Activated naive CD8-positive, alpha-beta T cell treated with anti-CD3 and anti-CD28 coated beads, Interleukin-2, amount 10 ng/mL, durations not matched to agents 7 days and 5 days (primary cell): ENCODE measurements at places on chromosomes 12 and 14.

GRCh38 chr12:124032265-124032886, 59.4 kb downstream of the ZNF664 start:
- H3K27ac ChIP-seq: no peak overlapping the region
- peaks cover 7% of the 10 kb centered on the region for H3K4me1 ChIP-seq
- no peaks in the 10 kb centered on the region for H3K36me3 ChIP-seq
- H3K4me3 ChIP-seq: no peak overlapping the region

DNA sequence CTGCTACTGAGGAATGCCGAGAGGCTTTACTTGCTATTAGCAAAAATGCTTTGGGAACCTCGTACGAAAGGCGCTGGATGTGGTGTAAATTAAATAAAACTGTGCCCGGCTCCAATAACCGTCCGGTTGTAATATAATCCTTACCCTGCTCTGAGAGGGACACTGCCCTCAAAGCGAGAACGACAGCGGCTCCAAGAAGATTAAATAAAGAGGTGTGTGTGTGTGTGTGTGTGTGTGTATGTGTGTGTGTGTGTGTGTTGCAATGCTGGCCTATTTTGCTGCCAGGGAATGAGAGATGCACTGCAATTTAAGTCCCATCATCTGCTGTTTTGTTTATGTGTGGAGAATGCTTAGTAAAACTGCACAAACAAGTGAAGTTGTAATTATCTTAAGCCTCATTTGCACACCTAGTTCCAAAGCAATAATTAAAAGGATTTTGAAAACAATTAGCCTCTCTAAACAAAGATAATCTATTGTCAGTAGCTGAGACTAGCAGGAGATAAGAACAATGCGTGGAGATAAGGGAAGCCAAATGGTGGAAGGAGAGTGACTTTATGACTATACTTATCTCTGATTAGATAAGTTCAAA, 1.2 kb upstream of the SIX1 start:
- no peak overlapping the region for H3K4me3 ChIP-seq
- no peaks in the 10 kb centered on the region for H3K36me3 ChIP-seq
- DNase-seq: no peak
- H3K27me3 ChIP-seq: peaks cover 95% of the 10 kb centered on the region
- no peak overlapping the region for H3K27ac ChIP-seq

DNA sequence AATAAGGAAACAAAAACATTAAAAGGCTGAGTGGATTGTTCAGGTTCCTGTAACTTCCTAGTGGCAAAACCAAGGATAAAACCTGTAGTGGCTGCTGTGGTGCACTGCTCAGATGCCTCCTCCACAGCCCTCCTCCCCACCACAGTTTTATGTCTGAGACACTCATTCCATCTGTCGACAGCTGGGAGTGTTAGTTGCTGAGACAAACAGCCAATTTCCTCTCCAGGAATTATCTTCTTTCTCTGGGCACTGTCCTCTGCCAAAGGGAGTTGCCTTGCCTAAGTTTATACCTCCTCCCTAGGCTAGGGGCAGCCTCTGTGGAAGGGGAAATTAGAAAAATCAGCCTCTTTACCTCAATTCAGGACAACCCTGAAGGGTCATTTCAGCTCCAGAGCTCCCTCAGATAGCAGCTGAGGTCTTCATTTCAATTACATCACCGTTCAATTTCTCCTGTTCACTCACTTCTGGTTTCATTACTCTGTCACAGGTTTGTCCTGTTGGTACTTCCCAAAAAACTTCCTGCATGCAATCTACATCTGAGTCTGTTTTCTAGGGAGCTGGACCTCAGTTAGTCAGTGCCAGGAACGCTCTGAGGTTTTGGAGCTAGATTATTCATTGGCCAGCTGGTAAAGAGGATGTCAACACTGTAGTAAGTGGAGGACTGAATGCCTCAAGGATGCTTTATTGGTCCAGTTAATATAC, 74.9 kb upstream of the ATP2B1 start:
- no peak overlapping the region for H3K27ac ChIP-seq
- peaks cover 5% of the 10 kb centered on the region for H3K36me3 ChIP-seq
- no peaks in the 10 kb centered on the region for H3K27me3 ChIP-seq
- no peak for DNase-seq

DNA sequence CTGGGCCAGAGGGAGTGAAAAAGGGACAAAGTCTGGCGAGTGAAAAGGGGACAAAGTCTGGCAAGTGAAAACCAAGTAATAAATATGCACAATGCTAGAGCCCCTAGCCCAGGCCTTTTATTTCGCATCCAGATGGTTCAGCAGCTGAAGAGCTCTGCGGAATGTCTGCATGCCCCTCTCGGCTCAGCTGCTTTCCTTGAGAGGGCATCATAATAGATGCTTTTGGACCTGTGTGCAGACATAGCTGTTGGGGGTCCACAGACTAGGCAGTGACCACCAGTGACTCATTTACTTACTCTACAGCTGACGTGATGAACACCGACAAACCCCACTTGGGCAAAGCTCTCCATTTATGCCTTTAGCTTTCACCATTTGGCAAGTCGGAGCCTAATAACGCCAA, 4.3 kb downstream of the NIN start:
- DNase-seq: no peak
- H3K27ac ChIP-seq: no peak overlapping the region
- peaks cover 52% of the 10 kb centered on the region for H3K4me1 ChIP-seq
- H3K36me3 ChIP-seq: peaks cover 20% of the 10 kb centered on the region

GRCh38 chr12:107007411-107007810, 20.5 kb upstream of the MTERF2 start:
- no peak overlapping the region for H3K27ac ChIP-seq
- peaks cover 5% of the 10 kb centered on the region for H3K36me3 ChIP-seq
- H3K27me3 ChIP-seq: no peaks in the 10 kb centered on the region
- no peaks in the 10 kb centered on the region for H3K4me1 ChIP-seq
- no peak overlapping the region for H3K4me3 ChIP-seq
- no peak for DNase-seq

DNA sequence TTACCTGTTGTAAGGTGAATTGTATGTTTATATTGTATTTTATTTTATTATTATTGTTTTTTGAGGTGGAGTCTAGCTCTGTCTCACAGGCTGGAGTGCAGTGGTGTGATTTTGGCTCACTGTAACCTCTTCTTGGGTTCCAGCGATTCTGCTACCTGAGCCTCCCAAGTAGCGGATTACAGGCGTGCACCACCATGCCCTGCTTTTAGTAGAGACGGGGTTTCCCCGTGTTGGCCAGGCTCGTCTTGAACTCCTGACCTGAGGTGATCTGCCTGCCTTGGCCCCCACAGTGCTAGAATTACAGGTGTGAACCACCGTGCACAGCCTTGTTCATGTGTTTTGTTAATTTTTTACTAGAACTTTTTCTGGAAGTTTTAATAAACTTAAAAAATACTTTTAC, 3.8 kb downstream of the ATF7IP start:
- peaks cover 19% of the 10 kb centered on the region for H3K36me3 ChIP-seq
- peak overlapping the region; percentile 76 for H3K4me3 ChIP-seq
- H3K4me1 ChIP-seq: peaks cover 38% of the 10 kb centered on the region
- H3K27ac ChIP-seq: peak overlapping the region; percentile 82
- H3K27me3 ChIP-seq: no peaks in the 10 kb centered on the region

GRCh38 chr14:53304726-53305381, 151.7 kb upstream of the DDHD1 start:
- H3K27ac ChIP-seq: no peak overlapping the region
- H3K4me3 ChIP-seq: no peak overlapping the region
- H3K36me3 ChIP-seq: no peaks in the 10 kb centered on the region
- H3K4me1 ChIP-seq: peaks cover 7% of the 10 kb centered on the region

DNA sequence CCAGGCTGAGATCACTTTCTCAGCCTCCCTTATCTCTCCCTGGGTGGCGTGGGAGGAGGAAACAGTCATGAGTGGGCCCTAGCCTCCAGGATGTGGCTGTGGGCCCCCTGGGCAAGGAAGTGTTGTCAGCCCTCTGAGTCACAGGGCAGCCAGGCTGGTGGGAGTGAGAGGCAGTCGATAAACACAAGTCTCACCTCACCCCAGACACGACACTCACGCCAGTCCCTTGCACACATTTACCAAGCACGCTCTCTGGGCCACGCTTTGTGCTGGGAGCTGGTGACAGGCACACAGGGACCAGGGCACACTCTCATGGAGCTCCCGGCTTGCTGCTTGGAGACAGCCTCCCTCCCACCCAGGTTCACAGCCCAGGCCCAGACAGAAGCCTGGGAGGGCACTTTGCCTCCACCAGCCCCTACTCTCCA, 1.9 kb upstream of the KRT79 start:
- H3K27me3 ChIP-seq: peaks cover 5% of the 10 kb centered on the region
- peak overlapping the region; percentile 38 for H3K4me3 ChIP-seq
- peak; percentile 62 for DNase-seq
- peaks cover 32% of the 10 kb centered on the region for H3K4me1 ChIP-seq
- H3K27ac ChIP-seq: peak overlapping the region; percentile 91

DNA sequence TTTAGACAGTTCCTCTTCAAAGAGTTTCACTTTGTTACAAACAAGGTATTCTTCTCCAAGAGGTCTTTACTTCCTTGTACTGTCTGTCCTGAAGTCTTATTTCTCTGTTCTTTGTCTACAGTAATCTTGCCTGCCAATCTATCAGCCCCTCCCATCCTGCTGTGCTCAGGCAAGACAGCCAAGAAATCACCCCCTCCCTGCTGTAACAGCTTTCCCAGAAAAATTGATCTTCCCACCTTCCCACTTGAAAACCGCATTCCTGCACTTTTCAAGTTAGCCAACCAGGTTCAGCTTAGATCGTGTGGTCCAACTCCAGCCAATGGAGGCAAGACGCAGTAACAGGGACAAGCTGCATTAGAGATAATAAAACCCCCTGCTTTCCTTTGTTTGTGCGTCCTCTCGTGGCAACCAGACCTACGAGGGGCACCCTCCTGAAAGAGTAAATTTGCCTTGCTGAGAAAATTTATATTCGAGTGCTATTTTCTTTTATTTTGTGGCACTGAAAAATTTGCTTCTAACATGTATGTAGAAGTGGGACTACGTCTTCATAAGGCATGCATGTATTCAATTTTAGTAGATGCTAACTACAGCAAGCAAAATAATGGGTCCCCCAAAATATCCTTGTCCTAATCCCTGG, 46.5 kb upstream of the ESR2 start:
- no peak overlapping the region for H3K4me3 ChIP-seq
- H3K4me1 ChIP-seq: peaks cover 25% of the 10 kb centered on the region
- H3K36me3 ChIP-seq: peaks cover 11% of the 10 kb centered on the region
- no peak for DNase-seq
- no peaks in the 10 kb centered on the region for H3K27me3 ChIP-seq

GRCh38 chr14:63046339-63047268, 1.3 kb upstream of the KCNH5 start:
- no peak for DNase-seq
- peaks cover 43% of the 10 kb centered on the region for H3K27me3 ChIP-seq
- no peak overlapping the region for H3K4me3 ChIP-seq
- no peaks in the 10 kb centered on the region for H3K36me3 ChIP-seq
- H3K27ac ChIP-seq: no peak overlapping the region

GRCh38 chr12:52805000-52805399, 8.9 kb downstream of the KRT4 start:
- H3K4me3 ChIP-seq: no peak overlapping the region
- no peak overlapping the region for H3K27ac ChIP-seq
- H3K27me3 ChIP-seq: peaks cover 5% of the 10 kb centered on the region
- no peak for DNase-seq

DNA sequence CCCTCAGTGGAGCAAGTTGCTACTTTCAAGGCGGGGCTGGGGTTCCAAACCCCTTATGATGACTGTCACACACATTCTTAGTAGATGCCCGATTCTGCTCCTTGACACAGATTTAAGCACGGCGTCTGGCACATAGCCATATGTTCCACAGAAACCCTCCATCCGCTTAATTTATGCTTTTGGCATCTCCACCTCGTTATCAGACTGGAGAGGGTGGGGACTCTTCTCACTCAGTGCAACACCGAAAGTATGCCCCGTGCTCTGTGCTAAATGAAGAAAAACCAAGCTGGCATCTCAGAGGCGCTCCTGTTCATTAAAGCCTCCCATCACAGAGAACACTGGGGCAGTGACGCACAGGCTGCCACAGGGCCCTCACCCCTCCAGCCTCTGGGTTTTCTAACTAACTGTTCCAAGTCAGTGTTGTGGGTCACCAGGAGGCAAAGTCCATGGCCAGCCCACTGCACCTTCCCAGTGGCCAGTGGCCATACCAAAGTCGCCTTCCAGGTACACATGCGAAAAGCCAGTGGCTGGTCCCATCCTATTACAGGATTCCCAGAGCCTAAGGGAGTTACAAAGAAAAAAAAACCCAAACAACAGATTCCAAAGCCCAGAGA, 27.3 kb downstream of the CCDC88C start:
- no peak for DNase-seq
- H3K27ac ChIP-seq: peak overlapping the region; percentile 50
- peaks cover 68% of the 10 kb centered on the region for H3K4me1 ChIP-seq
- no peaks in the 10 kb centered on the region for H3K27me3 ChIP-seq
- no peak overlapping the region for H3K4me3 ChIP-seq

DNA sequence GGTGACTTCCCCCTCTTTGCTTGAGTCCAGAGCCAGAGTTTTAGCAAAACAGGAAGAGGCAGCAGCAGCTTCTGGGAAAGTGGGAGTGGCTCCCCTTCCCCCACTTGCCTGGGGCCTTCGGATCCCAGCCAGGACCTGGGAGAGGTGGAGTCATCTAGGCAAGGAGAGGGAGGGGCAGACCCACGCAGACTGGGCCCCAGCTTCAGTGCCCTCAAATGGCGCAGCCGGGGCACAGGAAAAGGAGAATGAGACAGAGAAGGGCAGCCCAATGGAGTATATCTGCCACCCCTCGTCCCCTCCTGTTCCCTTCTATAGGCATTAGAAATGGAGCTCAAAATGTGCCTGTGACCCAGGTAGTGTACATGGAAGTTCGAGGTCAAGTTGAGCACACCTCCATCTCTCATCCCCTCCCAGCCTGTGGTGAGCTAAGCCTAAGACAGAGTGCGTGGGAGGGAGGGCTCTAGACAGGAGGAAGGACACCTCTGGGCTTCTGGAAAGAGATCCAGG, 9.3 kb upstream of the HDAC7 start:
- H3K27me3 ChIP-seq: no peaks in the 10 kb centered on the region
- peak overlapping the region; percentile 82 for H3K27ac ChIP-seq
- peaks cover 6% of the 10 kb centered on the region for H3K36me3 ChIP-seq
- H3K4me1 ChIP-seq: peaks cover 72% of the 10 kb centered on the region
- no peak for DNase-seq

DNA sequence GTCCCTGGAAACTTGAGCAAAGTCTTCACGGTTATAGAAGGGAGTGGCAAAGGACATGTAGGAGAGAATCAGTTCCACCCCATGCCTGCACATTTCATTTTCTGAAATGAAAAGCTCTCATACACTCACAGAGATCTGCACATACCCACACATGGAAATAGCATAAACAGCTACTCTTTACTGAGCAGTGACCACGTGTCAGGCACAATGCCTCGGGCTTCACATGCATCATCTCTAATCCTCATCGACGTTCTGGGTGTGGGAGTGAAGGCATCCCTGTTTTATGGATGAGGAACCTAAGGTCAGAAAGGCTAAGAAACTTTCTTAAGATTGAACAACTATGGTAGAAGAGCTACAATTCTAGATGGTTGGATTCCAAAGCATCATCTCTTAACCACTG, 198.8 kb downstream of the DAD1 start:
- H3K27me3 ChIP-seq: no peaks in the 10 kb centered on the region
- no peaks in the 10 kb centered on the region for H3K36me3 ChIP-seq
- H3K4me1 ChIP-seq: no peaks in the 10 kb centered on the region
- DNase-seq: no peak
- no peak overlapping the region for H3K27ac ChIP-seq

GRCh38 chr12:122399592-122400373, 22.7 kb downstream of the CLIP1 start:
- peaks cover 27% of the 10 kb centered on the region for H3K4me1 ChIP-seq
- H3K27ac ChIP-seq: peak overlapping the region; percentile 72
- peaks cover 9% of the 10 kb centered on the region for H3K36me3 ChIP-seq

GRCh38 chr12:50224026-50224692, 57.0 kb upstream of the CERS5 start:
- DNase-seq: no peak
- no peak overlapping the region for H3K27ac ChIP-seq
- H3K4me1 ChIP-seq: peaks cover 16% of the 10 kb centered on the region
- no peaks in the 10 kb centered on the region for H3K36me3 ChIP-seq
